ENCODE measurements at places on chromosomes 1 and 21.
A peak's percentile ranks its signal among the peaks of the same experiment; 100 is the strongest.

DNA sequence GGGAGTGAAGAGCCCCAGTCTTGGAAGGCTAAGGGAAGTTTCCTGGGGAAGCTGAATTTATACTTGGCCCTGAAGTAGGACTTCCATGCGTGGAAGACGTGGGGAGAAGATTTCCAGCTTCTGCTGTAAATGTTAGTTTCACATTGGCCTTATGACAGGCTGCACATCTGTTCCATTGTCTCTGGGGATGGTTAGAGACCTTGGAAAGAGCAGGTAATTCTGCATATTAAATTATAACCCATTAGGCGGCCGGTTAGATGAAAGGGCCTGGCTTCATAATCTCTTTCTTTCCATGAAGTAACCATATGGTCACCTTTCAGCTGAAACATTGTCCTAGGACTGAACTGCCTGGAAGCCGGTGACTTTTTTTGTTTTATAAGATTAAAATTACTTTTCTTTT lies 37.5 kb downstream of the DPT start:
- DNase-seq, result no peak

GRCh38 chr21:38997051-38997842 lies 186.0 kb downstream of the PSMG1 start:
- DNase-seq, result no peak

DNA sequence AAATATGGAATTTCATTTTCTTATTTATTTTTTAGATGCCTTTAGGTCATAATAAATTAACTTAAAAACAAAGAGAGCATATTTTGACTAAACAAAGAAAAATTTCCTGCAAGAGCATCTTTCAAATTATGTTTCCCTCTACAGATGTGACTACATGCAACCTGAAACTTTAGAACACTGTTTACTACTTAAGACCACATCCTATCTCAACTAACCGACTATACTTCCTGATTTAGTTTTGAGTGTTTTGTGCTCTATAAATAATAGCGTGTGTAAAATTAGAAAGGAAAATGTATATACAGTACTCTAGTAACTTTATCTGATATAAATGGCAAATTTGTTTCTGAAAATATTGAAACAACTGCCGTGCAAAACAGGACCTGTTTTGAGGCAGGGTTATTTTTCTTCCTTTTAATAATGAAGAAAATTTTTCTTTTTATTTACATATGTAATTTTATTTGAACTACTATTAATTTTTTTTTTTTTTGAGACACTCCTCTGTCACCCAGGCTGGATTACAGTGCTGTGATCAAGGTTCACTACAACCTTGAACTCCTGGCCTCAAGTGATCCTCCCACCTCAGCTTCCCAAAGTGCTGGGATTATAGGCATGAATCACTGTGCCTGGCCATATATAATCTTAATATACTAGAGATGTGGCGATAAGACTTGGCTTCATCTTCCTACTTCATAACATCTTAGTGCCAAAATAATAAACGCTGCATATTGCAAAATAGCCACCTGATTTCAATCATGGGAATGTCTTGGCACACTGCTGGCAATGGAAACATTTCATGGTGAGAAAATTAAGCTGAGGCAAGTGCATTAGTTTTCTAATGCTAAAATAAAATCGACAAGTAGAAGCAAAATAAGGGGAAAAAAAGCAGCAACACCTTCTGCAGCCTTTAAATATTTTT lies 12.3 kb downstream of the ZRANB2 start:
- DNase-seq, result no peak

DNA sequence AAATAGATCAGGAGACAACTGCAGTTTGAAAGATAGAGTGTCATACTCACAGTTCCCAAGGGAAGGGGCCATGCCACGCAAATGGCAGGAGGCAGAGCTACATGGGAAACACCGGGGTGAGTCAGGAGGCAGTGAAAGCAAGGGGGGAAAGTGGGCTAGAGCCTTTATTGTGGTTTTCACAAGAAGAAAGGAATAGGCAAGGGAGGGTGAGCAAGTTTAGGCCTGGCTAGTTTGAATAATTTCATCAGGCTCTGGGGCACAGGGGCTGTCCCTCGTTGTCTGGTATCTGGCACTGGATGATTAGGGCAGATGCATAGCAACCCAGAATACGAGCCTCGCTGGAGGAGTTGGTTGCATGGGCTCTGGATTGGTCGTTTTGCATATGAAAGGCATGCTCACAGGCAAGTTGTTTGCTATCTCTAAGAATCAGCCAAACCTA lies 17.0 kb upstream of the ITLN2 start:
- DNase-seq, result peak; percentile 70

DNA sequence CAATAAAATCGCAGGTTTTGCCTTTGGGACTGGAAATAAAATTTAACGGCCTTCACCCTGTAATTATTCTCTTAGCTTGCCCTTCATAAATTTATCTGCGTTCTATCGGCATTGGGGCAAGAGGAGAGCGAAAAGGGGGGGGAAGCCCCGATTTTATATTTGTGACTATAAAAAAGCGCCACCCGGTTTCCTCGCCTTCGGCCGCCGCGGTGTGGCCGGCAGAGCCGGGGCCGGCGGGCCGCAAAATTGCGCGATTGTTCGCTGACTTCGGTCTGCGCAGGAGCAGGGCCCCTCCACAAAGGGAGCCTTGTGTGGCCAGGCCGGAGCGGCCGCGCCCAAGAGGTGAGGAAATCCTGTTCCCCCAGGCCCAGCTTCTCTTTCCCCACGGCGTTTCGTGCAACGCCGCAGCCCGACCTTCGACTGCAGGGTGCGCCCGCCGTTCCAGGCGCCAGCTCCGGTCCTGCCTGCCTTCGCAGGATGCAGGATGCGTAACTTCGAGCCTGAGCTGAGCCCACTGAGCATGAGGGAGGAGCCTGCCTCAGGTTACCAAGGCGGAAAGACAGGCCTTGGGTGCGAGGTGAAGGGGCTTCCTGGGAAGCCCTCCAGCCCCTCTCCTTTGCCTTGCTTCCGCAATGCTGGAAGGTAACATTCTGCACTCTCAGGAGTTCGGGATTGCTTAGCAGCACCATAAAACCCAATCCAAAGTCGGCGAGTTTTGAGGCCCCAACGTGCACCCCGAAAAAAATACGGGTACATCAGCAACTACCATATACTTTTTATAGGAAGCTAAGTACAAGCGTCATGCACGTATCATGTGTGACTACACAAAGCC lies 4.9 kb upstream of the TBX15 start:
- DNase-seq, result no peak

GRCh38 chr1:17881761-17882160 lies 126.6 kb downstream of the ACTL8 start:
- no peak for DNase-seq

- no peak for DNase-seq
Observed at GRCh38 chr1:32063261-32063681, 9.5 kb upstream of the TMEM39B start.

GRCh38 chr1:68819190-68819829 lies 322.4 kb upstream of the DEPDC1 start:
- DNase-seq, result no peak

GRCh38 chr1:1915911-1916840 lies 1.1 kb downstream of the CALML6 start:
- no peak for DNase-seq

- DNase-seq, result no peak
Observed at GRCh38 chr1:21669258-21670058, at the start of gene RAP1GAP. Gene RAP1GAP (minus strand): TSS chr1:21669357. CDS start chr1:21620032, 49,325 bp downstream.

DNA sequence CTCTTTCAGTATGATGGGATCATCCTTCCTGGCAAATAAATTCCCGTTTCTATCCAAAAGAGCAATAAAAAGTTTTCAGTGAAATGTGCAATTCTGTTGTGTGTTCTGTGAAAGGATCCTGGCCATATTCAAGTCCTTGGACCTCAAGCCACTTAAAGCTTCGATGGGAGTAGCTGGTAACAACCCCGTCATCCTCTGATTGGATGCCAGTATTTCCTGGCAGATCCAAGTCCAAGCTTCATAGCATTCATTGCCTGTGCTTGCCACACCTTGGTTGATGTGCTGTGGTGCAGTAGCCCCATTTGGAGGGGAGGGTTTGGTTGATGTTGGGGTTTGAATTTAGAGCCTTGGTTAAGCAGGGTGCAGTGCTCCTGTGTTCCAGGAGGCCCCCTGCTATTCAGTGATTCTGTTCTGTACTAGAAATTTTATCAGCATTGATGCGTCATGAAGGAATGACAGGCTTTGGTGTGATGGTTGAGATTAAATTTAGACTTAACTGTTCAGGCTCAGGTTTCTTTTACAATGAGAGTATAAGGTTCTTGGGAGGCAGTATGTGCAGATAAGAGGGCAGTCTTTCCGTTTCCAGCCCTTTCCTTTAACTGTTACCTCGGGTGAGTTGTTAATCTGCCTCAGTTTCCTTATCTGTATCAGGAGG lies 4.9 kb downstream of the RPL11 start:
- DNase-seq, result no peak

GRCh38 chr1:183024317-183025009 lies 1.2 kb downstream of the LAMC1 start:
- DNase-seq, result no peak

DNA sequence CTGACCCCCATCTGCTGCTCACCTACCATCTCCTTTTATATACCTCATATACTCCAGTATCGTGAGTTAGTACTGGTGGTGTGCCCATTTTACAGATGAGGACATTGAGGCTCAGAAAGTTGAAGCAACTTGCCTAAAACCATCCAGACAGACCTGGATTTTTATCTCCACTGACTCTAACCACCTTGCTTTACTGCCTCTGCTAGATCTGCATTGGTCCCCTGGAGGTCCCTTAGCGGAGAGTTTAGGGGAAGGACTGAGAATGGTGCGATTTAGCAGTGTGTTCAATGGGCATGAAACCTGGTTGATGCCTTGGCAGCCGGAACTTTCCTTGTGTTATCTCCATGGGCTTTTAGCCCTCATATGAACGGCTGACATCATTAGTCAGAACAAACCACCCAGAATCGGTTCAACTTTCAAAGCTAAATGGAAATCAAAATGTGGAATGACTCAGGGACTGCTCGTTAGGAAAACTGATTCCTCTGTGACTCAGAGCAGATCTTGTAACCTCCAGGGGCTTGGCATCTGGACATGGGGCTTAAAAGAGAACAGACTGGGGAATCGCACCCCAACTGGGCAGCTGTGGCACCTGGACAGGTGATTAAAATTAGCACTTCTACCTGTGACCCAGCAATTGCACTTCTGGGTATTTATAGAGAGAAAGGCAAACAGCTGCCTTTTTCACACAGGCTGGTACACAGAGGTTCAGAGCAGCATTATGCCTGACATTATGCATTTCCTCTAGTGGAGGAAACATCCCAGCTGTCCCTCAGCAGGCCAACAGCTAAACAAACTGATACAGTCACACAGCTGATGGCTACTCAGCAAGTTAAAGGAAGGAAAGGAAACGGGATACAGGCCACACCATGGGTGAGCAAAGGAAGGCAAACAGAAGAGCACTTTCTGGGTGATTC lies 25.3 kb downstream of the TMEM51 start:
- DNase-seq, result no peak

DNA sequence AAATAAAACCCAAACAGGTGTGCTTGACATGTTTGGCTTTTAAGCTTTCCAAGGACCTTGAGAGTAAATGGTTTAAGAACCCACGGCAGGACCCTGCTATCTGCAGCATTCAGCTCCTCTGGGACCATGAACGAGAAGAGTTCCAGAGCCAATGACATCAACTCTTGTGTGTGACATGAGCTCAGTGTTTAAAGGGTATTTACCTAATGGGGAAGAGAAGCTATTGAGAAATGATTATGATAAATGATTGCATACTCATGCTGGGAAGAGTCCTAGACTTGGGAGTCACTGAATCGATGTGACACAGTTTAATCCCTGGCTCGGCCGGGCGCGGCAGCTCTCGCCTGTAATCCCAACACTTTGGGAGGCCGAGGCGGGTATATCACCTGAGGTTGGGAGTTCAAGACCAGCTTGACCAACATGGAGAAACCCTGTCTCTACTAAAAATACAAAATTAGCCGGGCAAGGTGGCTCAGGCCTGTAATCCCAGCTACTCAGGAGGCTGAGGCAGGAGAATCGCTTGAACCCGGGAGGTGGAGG lies 55.4 kb downstream of the KANK4 start:
- no peak for DNase-seq

DNA sequence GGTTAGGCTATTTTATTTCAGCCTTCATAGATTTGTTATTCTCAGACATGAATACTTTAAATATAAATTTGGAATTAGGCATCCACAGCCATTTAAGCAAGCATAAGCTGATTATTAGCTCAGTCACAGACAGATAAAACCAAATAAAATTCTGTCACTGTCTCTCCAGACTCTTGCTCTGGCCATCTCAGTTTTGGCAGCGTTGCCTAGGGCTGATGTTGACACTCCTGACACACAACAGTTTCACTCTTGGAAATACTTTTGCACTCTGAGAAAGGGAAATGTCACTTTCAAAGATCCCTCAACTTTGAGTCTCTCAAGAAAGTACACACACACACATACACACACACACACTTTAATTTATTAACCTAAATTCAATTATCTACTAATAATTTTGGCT lies 372.7 kb downstream of the BRINP3 start:
- DNase-seq, result no peak

GRCh38 chr1:30976143-30976542 lies 67.6 kb upstream of the SDC3 start:
- DNase-seq, result no peak

- no peak for DNase-seq
Observed at GRCh38 chr1:6825828-6826227, 40.6 kb downstream of the CAMTA1 start.

DNA sequence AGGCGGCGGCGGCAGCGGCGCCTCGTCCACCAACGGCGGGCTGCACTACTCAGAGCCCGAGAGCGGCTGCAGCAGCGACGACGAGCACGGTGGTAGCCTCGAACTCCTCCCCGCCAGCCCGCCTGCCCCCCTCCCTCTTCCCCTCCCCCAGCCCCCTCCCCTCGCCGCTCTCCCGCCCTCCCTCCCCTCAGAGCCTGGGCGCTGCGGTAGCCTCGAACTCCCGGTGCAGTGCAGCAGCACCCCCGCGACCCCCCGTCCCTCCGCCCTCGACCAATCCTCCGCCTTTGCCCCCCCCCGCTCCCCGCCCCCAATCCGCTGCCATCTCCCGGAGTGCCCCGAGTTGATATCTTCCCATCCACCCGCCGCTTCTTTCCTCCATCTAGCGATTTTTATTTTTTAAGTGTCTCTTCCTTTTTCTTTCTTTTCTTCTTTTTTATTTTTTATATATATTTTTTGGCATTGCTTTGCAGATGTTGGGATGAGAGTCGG lies 516 bp downstream of the RCOR3 start:
- DNase-seq, result no peak

DNA sequence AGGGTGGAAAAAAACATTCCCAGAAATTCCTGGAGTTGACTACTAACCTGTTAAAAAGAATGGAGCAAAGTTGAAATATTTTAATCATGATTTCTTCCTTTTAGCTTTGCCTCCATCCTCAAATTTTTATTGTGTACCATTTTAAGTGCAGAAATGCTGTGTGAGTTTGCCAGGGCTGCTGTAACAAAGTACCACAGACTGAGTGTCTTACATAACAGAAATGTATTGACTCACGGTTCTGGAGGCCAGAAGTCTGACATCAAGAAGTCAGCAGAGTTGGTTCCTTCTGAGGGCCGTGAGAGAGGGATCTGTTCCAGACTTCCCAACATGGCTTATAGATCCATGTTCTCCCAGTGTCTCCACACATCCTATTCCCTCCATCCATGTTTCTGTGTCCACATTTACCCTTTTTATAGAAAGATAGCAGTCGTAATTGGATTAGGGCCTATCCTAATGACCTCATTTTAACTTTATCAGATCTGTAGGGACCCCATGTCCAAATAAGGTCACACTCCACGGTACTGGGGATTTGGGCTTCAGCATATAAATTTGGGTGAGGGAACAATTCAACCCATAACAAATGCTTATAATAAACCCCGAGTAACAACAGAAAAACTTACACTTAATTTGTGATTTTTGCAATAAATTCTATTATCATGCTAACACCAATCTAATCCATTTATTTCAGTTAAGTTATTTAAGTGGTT lies 12.7 kb downstream of the SNX7 start:
- DNase-seq, result no peak

GRCh38 chr1:55546553-55546952 lies 331.4 kb upstream of the USP24 start:
- DNase-seq, result no peak
